ENCODE measurements at places on chromosomes 16 and 17. TPM values are rescaled to one million over a fixed set of nuclear protein-coding genes. Genes with fewer than 3 reads are reported as not detected.

The CDH8 gene
- 49.3 TPM for total RNA-seq

The KRTAP2-1 gene
- total RNA-seq: not detected

The NLRC3 gene
- 0.09 TPM for total RNA-seq

GRCh38 chr16:12876778-12877177, 24.6 kb upstream of the SHISA9 start:
- H3K27ac ChIP-seq: no peak overlapping the region
- DNase-seq: no peak
- H3K4me3 ChIP-seq: no peak overlapping the region

DNA sequence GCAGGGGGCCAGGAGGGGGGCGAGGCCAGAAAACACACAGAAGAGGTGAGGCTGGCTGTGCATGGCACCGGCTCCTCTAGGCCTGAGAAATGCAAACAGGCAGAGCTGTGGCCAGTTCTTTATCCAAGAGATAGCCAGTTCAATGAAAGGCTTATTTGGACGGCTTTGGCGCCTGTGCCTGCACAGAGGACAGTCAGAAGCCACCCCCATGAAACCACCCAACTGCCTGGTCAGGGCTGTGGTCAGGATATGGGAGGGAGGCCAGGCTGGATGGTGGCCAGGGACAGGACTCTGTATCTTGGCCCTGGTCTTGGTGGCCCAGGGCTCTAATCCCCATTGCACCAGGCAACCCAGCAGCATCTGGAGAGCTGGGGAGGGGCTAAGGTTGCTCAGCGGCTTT, 24.5 kb upstream of the GPRC5C start:
- H3K4me1 ChIP-seq: no peaks in the 10 kb centered on the region
- DNase-seq: no peak
- H3K27ac ChIP-seq: no peak overlapping the region

- DNase-seq: peak; percentile 54
- peaks cover 2% of the 10 kb centered on the region for H3K36me3 ChIP-seq
- no peak overlapping the region for H3K27ac ChIP-seq
- peaks cover 41% of the 10 kb centered on the region for H3K4me1 ChIP-seq
- H3K27me3 ChIP-seq: no peaks in the 10 kb centered on the region
- no peak overlapping the region for H3K4me3 ChIP-seq
Observed at GRCh38 chr16:24088767-24089166, 167.4 kb upstream of the CACNG3 start.

- DNase-seq: no peak
- H3K27ac ChIP-seq: no peak overlapping the region
- no peaks in the 10 kb centered on the region for H3K36me3 ChIP-seq
- H3K4me3 ChIP-seq: no peak overlapping the region
Observed at GRCh38 chr17:50470426-50470825, 1.7 kb upstream of the CHAD start.

Measured in A673 (cell line).